ENCODE measurements at places on chromosomes 12 and 14. TPM values are rescaled to one million over a fixed set of nuclear protein-coding genes. Genes with fewer than 3 reads are reported as not detected.

GRCh38 chr12:64400041-64400440, 4.2 kb upstream of the XPOT start:
- peak; percentile 86 for DNase-seq

GRCh38 chr12:28192125-28192524, 1.9 kb downstream of the CCDC91 start:
- no peak for DNase-seq

DNA sequence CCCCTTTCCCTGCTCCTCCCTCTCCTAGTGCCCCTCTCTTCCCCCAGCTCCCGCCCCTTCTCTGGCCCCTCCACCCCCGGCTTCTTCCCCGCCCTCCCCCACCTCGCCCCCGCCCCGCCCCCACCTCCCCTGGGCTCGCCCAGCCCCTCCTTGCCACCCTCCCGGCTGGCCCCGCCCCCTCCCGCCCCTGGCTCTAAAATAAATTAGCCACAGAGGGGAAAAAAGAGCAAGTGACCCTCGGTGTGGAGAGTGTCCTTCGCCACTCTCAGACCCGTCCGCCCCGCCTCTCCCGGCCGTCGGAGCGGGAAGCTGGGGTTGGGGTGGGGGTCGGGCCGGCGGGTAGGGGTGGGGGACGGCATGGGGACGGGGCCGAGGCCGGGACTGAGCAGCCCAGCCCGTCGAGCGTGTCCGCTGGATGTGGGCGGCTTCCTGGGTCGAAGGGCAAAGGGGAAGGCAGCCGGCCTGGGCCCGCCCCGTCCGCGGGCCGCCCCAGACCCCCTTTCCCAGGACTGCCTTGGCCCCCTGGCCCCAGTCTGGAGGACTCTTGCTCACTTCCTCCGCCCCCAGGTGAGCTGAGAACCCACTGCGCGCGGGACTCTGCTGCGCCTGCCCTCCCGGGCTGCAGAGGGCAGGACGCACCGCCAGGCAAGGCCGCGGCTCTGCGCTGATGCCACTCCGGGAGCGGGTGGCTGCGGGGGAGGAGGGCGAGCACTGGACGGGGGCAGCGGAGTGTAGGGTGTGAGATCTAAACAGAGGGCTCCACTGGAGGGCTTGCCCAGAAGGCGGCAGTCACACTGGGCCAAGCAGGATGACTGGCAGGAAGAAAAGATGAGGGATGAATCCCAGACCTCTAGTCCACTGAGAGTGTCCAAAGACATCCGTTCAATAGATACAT, 570 bp upstream of the FIGNL2 start:
- DNase-seq = no peak

DNA sequence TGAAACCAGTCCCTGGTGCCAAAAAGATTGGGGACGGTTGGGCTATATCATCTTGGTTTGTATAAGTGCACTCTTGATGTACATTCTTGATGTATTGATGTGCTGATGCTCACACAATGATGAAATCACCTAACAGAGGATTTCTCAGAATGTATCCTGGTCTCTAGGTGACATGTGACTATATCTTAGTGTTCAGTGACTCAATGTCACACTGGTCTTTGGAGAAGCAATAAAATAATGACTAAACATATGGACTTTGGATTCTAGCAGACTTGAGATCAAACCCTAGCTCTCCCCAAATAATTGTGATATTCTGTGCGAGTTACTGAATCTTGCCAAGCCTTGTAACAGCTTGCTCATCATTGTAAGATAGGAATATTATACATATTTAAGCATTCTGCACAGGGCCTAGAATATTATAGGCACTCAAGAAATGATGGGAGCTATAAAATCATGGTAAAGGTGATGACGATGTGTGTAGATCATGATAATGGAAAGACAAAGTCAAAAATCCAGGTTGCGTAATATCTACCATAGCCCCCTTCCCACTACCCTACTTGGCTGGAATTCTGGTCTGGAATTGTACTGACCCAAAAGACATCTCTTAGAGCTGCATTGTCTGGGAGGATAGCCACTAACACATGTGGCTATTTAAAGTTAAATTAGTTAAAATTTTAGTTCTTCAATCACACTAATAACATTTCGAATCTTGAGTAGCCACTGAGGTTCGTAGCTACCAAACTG, 117.6 kb upstream of the PWP1 start:
- DNase-seq = no peak

- DNase-seq = peak; percentile 39
These were observed 103.5 kb upstream of the FRMD6 start for GRCh38 chr14:51548187-51548586.

- DNase-seq = peak; percentile 3
These were observed 315.5 kb upstream of the FLRT2 start for GRCh38 chr14:85214471-85214870.

The LTBR gene
- total RNA-seq = not detected

DNA sequence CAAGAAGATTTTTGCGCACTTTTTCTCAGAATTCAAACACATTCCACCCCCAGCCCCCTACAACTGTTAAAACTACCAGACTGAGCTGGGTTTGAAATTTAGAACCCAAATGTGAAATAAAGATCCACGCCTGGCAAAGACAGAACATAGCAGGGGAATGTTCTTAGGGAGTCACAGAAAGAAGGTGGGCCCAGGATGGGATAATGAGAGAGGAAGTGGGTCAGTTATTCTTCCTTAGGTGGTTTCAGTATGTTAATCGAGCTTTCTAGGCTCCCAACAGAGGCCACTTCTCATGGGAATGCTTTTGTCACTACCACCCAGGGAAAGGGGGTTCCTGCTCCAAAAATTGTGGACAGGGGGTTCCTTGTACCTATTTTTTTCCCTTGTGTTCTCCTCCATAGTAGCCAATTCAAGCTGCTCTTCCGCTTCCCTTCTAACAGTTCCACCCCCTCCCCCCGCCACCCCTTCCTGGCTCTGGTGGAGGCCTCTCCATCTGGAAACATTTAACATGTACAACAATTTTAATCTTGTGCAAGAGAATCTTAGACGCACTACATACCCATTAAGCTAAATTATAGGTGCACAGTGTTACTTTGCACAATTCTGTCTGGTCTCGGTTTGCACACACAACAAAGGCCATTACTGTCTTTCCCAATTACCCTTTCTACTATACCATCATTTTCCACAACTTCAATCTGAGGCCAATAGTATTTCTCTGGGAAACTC, 218.1 kb downstream of the MON2 start:
- no peak for DNase-seq

GRCh38 chr12:111757361-111758119, 9.2 kb upstream of the ALDH2 start:
- peak; percentile 32 for DNase-seq

- DNase-seq = peak; percentile 43
These were observed 42.3 kb upstream of the EVL start for GRCh38 chr14:100022772-100023451.

DNA sequence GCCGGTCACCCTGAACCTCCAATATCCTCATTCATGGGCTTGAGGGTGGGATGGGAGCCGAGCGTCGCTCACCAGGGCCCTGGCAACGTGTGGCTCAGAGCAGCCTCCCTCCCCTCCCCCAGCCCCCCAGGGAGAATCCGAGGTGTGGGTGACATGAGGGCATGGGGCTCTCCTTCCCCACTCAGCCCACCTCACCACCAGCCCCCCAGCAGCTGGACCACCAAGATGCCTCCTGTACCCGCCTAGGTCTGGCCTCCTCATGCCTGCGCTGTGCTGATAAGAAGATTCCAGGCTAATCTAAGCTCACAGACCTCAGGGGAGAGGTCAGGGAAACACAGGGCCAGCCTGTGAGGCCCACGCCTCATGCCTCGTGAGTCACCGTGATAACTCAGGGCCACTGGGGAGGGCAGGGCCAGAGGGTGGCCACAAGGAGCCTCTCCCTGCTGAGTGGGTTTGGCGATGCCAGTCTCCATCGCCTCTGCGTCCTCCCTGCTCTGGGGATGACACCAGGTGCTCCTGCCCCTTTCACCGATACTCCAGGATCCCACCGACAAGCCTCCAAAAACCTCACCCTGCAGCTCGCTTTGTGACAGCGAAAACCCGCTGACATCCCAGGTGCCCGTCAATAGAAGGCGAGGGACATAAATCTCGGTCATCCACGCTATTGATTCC, 56.9 kb downstream of the TESC start:
- peak; percentile 61 for DNase-seq

GRCh38 chr12:131710464-131711457, at the start of gene SFSWAP:
SFSWAP (plus strand) TSS chr12:131711090; CDS start chr12:131711230, 140 bp downstream.
- DNase-seq = peak; percentile 48

DNA sequence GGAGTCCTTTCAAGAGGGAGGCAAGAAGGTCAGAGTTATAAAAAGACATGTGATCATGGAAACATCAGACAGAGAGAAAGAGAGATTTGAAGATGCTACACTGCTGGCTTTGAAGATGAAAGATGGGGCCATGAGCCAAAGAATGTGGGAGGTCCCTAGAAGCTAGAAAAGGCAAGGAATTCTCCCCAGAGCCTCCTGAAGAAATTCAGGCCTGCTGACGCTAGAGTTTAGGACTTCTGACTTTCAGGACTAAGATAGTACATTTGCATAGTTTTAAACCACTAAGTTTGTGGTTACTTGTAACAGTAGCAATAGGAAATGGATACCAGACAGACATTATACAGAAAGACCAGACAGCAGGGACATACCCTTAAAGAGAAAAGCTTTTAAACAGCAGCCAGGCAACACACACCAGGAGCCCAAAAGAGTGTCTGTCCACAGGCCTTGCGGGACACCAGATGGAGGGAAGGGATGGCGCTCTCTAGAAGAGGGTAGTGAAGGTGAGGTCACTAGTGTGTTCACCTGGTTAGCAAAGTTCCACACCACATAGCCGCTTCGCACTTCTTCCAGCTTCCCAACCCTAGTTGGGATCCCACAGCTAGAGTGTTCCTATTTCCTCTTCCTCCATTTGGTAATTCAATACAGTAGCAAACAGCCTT, 29.7 kb upstream of the CEBPE start:
- no peak for DNase-seq

The TSPAN8 gene
- 55.8 TPM for total RNA-seq

GRCh38 chr14:68790644-68791077, 2.2 kb downstream of the ZFP36L1 start:
- DNase-seq = peak; percentile 14

The XRCC3 gene
- total RNA-seq = 24.4 TPM

The YBX3 gene
- total RNA-seq = 28.7 TPM

DNA sequence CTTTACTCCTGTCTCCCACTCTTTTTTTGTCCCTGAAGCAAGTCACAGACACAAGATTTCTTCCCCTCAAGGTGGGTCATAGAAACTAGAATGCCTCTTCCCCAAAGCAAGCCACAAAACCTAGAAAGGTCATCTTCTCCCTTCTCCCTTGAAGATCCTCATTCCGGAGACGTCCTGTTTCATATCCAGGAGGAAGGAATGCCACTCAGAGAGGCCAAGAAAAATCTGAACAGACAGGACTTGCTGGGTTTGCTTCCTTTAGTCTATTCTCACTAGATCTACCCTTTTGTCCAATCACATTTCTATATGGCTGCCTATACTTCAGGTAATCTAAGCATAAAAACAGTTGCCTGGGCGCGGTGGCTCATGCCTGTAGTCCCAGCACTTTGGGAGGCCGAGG, 23.7 kb downstream of the SLC6A15 start:
- DNase-seq = no peak

The DPPA3 gene
- not detected for total RNA-seq

GRCh38 chr12:130916241-130916911, 37.3 kb upstream of the ADGRD1 start:
- peak; percentile 17 for DNase-seq

DNA sequence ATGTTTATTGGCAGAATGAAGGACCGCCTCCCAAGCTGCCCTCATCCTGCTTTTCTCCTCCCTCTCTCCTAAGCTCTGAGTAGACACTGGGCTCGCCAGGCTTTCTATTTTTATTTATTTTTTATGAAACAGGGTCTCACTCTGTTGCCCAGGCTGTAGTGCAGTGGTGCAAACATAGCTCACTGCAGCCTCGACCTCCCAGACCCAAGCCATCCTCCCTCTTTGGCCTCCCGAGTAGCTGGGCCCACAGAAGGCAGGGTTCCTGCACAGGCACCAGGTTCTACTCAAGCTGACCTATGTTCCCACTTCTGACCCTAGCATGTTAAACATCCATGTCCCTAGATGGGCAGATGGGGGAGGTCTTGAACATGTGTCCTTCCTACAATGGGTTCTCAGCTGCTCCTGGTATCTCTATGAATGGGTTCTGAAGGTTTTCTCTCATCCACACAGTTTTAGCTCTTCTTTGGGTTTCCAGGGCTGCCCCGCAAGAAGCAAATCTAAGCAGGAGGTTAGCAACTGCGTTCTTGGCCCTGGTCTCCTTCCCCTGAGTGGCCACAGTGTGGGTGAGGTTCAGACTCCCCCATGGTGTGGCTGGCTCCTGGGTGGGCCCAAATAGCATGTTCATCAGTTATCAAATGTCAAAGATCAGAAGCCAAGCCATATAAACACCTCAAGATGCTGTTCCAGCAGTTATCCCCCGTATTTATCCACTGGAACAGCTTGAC, 167.3 kb downstream of the ZFP36L1 start:
- DNase-seq = no peak

DNA sequence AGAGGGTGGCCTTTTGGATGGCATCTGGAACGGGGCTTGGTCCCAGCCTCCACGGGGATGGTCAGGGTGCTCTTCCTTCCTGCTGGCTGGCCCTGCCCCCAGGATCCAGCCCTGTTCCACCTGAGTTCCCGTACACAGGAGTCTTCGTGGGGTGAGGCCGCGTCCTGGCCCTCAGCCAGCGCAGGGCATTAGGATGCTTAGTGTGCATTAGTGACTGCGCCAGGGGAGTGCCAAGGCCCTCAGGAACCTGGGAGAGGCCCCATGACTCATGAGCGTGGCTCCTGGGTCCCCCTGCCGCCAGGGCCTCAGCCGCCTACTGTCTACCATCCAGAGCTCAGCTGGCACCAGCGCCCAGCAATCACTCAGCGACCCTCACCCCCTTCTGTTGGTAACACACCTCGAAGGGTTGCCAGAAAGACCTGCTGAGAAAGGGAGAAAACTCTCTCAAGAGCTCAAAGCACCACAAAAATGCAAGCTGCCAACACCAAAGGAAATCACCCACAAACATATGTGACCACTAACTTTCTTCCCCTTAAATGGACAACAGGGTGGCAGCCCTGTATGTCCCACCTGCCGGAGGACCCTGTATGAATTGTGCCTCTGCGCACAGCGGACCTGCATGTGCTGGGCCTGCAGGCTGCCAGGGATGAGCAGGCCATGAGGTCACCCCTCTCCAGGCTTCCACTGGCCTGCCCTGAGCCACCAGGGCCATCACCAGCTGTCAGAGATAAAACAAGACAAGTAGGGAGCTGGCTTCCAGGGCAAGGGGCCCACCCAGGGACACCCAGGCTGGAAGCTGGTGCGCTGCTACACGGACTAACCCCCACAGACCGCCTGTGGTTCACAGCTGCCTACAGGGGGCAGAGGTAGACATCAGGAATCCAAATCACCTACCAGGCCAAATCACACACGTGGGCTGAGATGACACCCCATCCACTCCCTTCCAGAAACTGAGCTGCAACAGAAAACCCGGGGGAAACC, 28.7 kb downstream of the CCDC85C start:
- DNase-seq = peak; percentile 89

DNA sequence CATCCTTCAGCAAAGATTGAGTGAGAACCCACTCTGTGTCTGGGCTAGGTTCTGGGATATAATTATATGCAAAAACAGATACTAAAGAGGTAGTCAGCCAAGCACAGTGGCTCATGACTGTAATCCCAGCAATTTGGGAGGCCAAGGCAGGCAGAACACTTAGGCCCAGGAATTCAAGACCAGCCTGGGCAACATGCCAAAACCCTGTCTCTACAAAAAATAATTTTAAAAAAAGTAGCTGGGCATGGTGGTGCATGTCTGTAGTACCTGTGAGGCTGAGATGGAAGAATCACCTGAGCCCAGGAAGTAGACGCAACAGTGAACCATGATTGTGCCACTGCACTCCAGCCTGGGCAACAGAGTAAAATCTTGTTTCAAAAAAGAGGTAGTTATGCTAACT, 237.5 kb upstream of the HMGA2 start:
- no peak for DNase-seq

- no peak for DNase-seq
These were observed 162.1 kb upstream of the SOX5 start for GRCh38 chr12:24111616-24112015.
